T-cell (primary cell): ENCODE measurements at places on chromosomes 12 and 14.

DNA sequence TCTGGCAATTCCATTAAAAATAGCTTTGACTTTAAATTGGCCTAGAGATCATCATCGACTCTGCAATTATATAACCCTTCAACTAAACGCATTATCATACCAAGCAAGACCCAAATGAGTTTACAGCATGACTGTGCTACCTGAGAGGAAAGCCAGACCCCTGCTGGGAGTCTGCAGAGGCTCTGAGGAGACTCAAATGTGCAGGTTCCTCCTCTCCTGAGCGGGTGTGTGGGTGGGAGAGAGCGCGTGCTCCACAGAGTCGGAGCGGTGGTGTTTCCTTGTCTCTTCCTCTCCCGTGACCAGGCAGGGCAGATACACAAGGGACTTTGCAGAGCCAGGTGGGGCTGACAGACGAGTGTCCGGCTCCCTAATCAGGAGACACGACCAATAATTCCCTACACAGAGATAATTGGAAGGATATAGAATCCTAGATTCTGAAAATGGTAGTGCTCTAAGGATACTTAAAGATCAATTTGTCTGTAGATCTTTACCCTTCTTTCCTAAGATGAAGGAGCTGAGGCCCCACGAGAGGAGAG is 74.1 kb downstream of the SLC8A3 start:
- no peak overlapping the region for H3K27ac ChIP-seq
- H3K27me3 ChIP-seq = no peaks in the 10 kb centered on the region
- H3K4me1 ChIP-seq = no peaks in the 10 kb centered on the region
- H3K36me3 ChIP-seq = no peaks in the 10 kb centered on the region

DNA sequence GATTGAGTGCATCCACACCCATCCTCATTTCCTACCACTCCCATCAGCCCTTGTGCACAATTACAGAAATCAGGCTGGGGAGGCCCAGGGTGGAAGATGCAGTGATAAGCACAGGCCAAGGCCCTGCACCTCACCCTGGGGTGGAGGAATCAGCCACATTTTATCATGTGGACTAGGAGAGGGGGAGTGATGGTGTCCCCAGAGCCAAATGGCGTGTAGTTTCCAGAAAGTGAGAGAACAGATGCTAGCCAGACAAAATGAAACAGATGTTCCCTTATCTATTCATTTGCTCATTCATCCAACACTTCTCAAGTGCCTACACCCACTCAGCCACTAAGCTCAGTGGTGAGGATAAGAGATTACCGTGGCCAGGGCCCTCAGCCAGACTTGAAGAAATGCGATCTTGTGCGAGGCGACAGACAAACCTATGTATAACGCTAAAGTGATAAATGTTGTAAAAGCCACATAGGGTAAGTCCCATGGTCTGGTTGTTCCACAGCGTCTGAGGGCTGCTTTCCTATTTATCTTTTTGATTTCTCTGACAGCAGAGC is 93.6 kb downstream of the STAB2 start:
- H3K27me3 ChIP-seq = peaks cover 2% of the 10 kb centered on the region
- DNase-seq = no peak
- no peaks in the 10 kb centered on the region for H3K36me3 ChIP-seq
- no peak overlapping the region for H3K4me3 ChIP-seq
- no peaks in the 10 kb centered on the region for H3K4me1 ChIP-seq

GRCh38 chr14:68137704-68138619 is 318.4 kb downstream of the RAD51B start:
- H3K36me3 ChIP-seq = no peaks in the 10 kb centered on the region
- H3K27me3 ChIP-seq = no peaks in the 10 kb centered on the region
- DNase-seq = no peak
- H3K4me1 ChIP-seq = peaks cover 1% of the 10 kb centered on the region
- no peak overlapping the region for H3K4me3 ChIP-seq

GRCh38 chr12:86331012-86331411 is 74.8 kb upstream of the MGAT4C start:
- no peaks in the 10 kb centered on the region for H3K36me3 ChIP-seq
- H3K27ac ChIP-seq = no peak overlapping the region
- no peak for DNase-seq
- no peak overlapping the region for H3K4me3 ChIP-seq

DNA sequence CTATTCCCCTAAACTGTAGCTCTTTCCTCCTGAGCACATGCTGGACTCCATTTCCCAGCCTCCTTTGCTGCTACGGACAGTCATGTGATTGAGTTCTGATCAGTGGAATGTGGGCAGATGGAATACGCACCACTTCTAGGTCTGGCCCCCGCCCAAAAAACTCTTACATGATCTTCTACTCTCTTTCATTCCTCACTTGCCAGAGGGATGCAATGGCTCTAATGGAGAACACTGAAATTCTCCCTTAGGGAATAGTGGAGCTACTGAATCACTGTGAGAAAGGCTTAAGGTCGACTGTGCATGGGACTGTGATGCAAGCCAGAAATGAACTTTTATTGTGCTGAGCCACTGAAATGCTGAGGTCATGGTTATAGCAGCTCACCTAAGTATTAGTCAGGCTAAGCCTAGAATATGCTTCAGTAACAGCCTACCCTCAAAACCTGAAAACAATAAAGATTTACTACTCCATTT is 13.0 kb upstream of the TMED2 start:
- H3K4me1 ChIP-seq = no peaks in the 10 kb centered on the region
- H3K4me3 ChIP-seq = no peak overlapping the region

- no peak for DNase-seq
- peaks cover 27% of the 10 kb centered on the region for H3K36me3 ChIP-seq
- peak overlapping the region; percentile 91 for H3K27ac ChIP-seq
Observed at GRCh38 chr12:52070185-52070925, 577 bp downstream of the ATG101 start.

- no peak for DNase-seq
- peaks cover 5% of the 10 kb centered on the region for H3K27me3 ChIP-seq
- H3K4me1 ChIP-seq = no peaks in the 10 kb centered on the region
- no peak overlapping the region for H3K27ac ChIP-seq
- H3K36me3 ChIP-seq = no peaks in the 10 kb centered on the region
- no peak overlapping the region for H3K4me3 ChIP-seq
Observed at GRCh38 chr12:30314506-30315100, 381.1 kb downstream of the IPO8 start.

- H3K27ac ChIP-seq = no peak overlapping the region
- H3K4me1 ChIP-seq = no peaks in the 10 kb centered on the region
- no peak for DNase-seq
Observed at GRCh38 chr14:88993946-88994345, 169.5 kb downstream of the TTC8 start.

DNA sequence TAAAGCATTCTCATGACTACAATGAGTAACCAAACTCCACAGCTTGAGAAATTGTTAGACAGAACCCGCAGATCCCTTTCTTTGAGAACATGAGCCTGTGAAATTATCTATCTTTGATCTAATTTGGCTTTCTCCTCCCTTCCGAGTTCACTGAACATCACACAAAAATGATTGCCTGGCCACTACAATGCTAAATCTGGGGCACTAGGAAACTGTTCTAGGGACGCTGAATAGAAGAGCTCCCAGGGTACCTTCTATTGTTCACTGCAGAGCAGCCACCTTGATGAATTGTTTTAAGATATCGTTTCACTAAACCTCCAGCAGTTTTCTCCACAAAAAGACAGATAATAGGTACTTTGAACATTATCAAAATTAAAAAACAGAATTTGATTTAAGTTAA is 47.5 kb downstream of the SINHCAF start:
- H3K27ac ChIP-seq = no peak overlapping the region
- no peak for DNase-seq
- no peaks in the 10 kb centered on the region for H3K4me1 ChIP-seq

- H3K4me1 ChIP-seq = no peaks in the 10 kb centered on the region
- no peak overlapping the region for H3K27ac ChIP-seq
- H3K27me3 ChIP-seq = peaks cover 3% of the 10 kb centered on the region
- no peaks in the 10 kb centered on the region for H3K36me3 ChIP-seq
- DNase-seq = no peak
Observed at GRCh38 chr12:104399740-104400612, 56.8 kb upstream of the CHST11 start.

GRCh38 chr12:112788205-112788604 is 3.3 kb upstream of the RPH3A start:
- no peaks in the 10 kb centered on the region for H3K27me3 ChIP-seq
- no peaks in the 10 kb centered on the region for H3K4me1 ChIP-seq
- no peak overlapping the region for H3K4me3 ChIP-seq
- no peak overlapping the region for H3K27ac ChIP-seq
- no peaks in the 10 kb centered on the region for H3K36me3 ChIP-seq
- no peak for DNase-seq

DNA sequence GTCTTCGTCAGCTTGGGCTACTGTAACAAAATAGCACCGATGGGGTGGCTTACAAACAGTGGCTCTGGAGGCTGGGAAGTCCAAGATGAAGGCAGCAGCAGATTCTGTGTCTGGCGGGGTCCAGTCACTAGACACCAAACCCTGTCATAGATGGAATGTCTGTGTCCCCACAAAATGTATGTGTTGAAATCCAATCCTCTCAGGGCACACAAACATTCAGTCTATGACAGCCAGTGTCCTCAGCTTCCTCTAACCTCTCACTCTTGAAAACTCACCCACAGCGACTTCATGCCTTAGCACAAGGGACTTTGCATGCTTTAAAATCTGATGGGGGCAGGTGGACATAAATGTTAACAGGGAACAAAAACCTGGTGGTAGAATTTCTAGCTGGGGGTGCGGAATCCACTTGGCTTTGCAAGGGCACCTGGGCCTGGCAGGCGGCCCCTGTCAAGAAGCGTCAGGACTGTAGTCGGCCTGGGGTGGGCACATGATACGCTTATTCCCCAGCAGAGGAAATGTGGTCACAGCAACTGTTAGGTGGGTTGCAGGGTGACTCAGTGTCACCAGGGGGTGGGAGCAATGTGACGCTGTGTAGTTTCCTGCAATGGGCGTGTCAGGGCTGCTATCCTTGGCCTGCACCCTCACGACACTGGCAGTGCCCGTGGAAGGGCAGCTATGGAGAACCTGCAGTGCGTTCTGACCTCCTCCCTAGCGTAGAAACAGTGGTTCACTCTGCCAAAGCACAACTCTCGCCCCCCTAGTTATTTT is 17.7 kb downstream of the RIN3 start:
- H3K4me1 ChIP-seq = peaks cover 15% of the 10 kb centered on the region
- peak; percentile 69 for DNase-seq
- no peak overlapping the region for H3K4me3 ChIP-seq
- peaks cover 5% of the 10 kb centered on the region for H3K36me3 ChIP-seq
